ENCODE measurements at places on chromosomes 7 and 10.

DNA sequence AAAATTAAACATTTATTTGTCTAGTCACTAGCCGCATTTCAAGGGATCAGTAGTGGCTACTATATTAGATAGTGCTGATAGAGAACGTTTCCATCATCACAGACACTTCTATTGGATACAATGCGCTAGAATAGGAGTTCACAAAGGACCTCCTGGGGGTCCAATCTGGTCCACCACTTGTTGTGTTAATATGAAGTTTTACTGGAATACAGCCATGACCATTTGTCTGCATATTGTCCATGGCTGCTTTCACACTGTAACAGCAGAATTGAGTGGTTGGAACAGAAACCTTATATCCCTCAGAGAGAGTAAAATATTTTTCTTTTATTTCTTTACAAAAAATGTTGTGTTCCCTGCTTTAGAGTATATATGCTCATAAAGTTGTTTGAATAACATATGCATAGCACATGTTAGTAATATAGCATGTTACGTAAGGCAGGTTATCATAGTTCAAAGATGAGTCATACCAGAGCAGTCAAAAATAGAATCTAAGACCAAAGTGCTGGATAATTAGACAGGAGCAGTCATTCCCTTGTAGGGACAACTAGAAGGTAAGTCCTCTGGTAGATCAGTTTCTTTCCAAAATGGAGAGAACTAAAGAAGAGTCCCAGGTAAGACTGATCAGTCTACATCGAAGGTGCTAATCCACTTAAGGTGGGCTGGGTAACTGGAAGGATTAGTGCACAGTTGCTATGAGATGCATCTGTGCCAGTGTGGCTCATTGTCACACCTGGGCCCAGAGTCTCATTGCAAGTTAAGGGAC, 14.9 kb downstream of the BZW2 start:
- DNase-seq, result no peak

- no peak for DNase-seq
Measured at GRCh38 chr10:91214911-91215310, 5.6 kb upstream of the PCGF5 start.

GRCh38 chr10:125599194-125599593, 83.8 kb downstream of the TEX36 start:
- no peak for DNase-seq

- DNase-seq, result no peak
Measured at GRCh38 chr10:88680958-88681357, 16.7 kb downstream of the LIPF start.

DNA sequence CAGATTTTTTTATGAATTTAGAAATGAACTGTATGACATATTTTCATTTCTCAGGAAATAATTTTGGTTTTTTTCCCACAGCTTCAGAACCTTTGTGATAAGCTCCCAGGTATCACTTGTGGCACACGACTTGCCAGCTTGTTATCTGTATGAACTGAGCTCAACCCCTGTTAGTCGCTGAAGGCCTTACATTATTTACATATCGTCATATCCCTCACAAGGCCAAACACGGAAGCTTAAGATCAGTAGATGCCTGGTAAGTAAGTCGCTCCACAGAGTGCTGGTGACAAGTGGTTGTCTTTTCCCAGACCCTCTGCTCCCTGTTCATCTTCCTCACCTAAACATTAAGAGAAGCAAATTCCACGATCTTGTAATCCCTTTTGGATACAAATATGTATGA, 55.2 kb downstream of the RAPGEF5 start:
- DNase-seq, result no peak
